ENCODE measurements at places on chromosomes 11 and 22.

- DNase-seq = no peak
Observed at GRCh38 chr11:6248248-6248647, 9.4 kb downstream of the CNGA4 start.

DNA sequence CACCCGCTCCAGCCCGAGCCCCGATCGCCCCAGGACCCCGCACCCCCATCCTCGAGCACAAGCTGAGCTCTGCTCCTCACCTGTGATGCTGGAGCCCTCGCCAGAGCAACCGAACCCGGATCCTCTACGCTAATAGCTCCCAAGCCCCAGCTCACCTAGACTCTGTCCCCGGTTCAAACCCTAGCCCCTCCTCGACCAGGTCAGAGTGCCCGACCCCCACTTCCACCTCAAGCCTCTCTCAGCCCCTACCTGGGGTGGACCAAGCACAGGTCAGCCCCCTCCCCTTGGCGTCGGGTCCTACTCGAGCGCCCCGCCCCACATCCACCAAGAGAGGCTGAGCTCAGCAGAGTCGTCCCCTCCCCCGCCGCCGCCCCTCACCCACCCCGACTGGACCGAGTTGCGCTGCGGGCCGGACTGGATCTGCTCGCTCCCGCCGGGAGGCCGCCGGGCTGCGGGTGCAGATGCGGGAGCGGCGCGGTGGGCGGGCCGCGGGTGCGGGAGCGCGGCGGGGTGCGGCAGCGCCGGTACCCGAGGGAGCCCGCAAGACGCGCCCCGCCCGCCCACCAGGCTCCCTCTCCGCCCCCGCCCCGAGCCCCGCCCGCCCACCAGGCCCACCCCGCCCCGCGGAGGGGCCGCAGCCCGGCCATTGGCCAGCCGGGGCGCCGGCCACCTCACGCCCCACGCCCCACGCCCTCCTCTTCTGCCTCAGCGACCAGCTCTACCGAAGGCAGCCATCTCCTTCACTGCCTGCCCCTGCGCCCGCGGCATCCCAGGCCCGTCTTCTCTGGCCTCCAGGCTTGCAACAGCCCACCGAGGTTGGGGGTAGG, 577 bp upstream of the DKK3 start:
- no peak for DNase-seq

DNA sequence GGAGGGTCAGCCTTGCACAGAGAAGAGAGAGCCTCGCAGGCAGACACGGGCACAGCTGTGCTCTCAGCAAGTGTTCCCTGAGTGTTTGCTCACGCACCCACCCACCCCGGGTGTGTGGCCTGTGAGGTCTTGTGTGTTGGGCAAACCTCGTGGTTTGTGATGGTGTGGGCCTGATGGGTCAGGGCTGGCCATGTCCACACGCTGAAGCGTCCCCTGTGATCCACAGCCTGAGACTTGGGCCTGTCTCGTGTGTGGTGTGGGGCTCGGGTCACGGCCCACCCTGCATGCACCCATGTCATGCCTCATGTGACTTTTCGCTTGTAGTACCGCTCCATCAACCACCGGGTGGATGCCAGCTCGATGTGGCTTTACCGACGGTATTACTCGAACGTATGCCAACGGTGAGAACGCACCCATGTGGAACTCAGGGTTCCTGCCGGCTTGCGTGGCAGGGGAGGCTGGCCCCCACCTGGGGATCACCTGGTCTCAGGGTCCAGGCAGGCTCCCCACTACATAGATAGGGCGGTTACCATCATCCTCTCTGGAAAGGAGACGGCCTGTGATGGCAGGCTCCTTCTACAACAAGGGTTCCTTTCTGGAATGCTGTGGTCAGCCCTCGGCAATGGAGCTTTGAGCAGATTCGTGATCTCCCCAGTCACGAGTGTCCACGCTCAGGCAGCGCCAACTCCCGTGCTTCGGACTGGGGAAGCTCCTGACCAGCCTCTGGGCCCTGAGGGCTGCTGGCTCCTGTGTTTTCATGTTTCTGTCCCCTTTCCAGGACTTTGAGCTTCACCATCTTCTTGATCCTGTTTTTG, 5.9 kb downstream of the TPCN2 start:
- no peak for DNase-seq

DNA sequence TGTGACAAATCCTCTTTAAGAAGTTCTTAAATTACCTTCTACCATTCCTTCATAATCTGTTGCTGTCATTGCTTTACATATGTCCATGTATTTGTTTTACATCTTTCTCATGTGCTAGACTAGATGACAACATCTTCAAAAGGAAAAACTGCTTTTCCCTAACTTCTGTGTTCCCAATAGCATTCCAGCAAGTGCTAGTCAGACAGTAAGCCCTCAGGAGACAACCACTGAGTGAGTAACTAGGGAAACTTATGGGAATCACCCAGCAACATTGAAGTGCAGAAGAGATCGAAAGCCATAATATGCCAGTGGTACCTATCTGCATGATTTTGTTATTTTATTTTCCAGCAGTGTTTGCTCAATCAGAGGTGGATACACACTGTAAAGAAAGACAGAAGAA, 889.7 kb upstream of the API5 start:
- no peak for DNase-seq

- DNase-seq = no peak
Observed at GRCh38 chr11:17695454-17696441, 23.6 kb upstream of the MYOD1 start.

DNA sequence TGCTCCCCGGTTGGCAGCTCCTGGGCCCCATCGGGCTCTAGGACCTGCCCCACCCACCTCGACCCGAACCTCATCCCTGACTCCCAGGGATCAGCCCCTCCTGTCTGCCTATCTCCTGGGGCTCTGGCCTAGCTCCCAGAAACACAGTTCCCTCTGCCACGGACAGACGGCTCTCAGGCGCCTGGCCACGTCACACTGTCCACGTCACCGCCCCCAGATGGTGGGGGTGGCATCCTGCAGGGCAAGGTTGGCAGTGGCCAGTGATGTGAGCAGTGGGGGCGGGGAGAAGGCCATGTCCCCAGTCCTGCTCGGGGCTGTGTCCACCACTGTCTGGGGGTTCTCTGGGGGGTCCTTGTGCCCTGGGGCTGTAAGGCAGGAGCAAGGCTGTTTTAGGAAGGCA, 29.2 kb downstream of the SYT7 start:
- DNase-seq = no peak

GRCh38 chr22:17493419-17493981, 69.8 kb upstream of the SLC25A18 start:
- no peak for DNase-seq
